Mesothelial cell of epicardium (in vitro differentiated cells): ENCODE measurements at places on chromosomes 12 and 14.

DNA sequence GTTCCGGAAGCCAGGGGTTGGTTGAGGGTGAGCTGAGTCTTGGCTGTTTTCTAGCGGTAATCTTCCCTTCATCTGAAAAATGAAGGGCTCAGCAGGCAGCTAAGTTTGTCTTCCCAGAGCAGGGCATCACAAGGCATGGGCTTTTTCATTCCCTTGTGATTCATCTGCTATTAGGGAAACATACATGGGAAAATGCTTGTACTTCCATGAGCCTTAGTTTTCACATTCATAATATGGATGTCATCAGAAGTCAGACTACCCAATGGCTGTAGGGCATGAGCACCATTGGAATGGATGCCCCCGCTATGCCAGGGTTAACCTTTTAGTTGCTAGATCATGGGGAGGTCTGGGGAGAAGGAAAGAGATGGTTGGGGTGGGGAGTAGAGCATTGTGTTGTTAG, 18.7 kb downstream of the HELB start:
- DNase-seq: no peak

DNA sequence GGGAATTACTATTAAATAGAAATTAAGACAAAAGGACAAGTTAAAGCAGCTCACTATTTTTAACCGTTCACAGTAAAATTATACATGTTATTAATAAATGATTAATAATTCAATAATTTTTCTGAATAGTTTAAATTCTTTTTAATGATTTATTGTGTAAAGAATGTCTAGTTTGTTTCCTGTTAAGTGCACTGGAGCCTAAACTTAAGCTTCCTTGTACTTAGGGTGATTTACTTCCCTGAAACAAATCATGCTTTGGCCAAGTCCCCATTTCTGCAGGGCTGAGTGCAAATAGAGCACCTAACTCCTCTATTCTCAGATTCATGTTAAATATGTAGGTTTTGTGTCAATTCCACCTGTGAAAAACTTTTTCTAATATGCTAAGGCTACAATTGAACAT, 188.9 kb upstream of the PDZRN4 start:
- no peak for DNase-seq

- no peak for DNase-seq
Measured at GRCh38 chr14:89771251-89771650, 183.3 kb downstream of the EFCAB11 start.

GRCh38 chr14:57066887-57067513, 201.7 kb downstream of the EXOC5 start:
- no peak for DNase-seq

DNA sequence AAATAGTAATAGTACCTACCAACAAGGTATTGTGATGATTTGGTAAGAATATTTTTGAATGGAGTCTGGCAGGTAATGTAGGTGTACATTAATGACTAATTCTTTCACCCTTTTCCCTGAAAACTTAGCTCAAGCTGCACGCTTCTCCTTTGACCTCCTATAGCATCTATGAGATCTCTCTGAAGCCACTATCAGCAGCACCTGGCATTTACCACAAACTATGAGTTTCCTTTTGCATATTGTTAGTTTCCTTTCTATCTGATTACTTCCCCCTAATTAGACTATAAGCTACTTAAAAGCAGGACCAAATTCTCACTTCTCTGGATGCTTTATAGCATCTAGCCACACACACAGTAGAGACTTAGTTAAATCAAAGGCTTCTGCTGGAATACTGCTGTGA, 48.1 kb downstream of the SLC8A3 start:
- no peak for DNase-seq

- no peak for DNase-seq
Measured at GRCh38 chr14:55366271-55366670, 45.4 kb downstream of the ATG14 start.

DNA sequence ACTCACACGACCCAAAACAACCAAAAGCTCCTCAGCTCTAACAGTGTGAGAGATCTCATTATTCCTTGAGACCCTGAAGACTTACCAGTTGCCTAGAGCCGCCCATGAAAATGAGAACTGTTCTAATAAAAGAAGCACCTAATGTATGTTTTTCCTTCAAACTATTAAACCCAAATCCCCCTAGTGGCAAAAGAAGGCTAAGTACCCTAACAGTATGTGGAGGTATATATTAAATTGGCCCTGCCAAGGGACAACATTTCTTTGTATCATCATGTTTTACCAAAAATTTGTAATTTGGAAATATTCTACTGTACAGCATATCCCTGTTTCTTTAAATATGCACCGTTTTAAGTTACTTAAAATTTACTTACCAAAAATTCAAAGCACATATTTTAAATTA, 38.0 kb upstream of the PPFIA2 start:
- no peak for DNase-seq

DNA sequence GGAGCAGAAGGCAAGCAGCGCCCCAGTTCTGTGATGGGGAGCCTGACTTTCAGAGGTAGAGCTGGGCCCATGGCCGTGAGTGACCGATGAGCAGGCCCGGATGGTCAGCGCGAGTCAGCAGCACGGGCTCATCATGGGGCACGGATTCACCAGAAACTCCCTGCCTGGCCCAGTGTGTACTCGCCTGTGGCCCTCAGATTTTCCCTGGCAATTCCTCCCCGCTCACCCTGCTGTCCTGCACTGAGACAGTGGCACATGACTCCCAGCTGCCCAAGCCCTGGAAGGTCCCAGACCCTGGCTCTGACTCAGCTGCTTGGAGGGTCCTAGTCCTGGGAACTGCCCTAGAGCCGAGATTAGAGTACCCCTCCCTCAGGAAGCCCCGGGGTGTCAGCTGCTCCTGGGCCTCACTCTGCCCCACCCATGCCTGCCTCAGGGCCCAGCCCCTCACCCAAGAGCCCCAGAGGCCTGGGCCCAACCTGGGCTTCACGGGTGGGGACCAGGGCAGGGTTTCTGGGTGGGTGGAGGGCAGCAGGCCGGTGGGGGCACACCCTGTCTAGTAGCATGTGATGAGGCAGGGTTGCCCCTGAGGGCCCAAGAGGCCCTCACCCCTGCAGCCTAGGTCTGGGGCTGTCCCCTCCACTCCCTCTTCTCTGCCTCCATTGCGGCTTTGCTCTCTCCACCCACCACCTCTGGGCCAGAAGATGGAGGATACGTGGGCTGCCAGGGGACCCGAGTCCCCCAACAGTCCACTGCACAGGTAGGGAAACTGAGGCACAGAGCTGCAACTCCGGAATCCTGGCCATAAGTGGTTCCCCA, 8.4 kb downstream of the TRMT61A start:
- no peak for DNase-seq

- no peak for DNase-seq
Measured at GRCh38 chr14:98612434-98613200, 659.4 kb downstream of the BCL11B start.
